ENCODE measurements at places on chromosomes 4 and X.

- no peak for DNase-seq
Measured at GRCh38 chr4:88570001-88570400, 22.3 kb upstream of the HERC3 start.

GRCh38 chr4:123452616-123453015, 56.0 kb downstream of the SPRY1 start:
- DNase-seq, result peak; percentile 92

- no peak for DNase-seq
Measured at GRCh38 chrX:13366698-13367097, 46.8 kb upstream of the ATXN3L start.

DNA sequence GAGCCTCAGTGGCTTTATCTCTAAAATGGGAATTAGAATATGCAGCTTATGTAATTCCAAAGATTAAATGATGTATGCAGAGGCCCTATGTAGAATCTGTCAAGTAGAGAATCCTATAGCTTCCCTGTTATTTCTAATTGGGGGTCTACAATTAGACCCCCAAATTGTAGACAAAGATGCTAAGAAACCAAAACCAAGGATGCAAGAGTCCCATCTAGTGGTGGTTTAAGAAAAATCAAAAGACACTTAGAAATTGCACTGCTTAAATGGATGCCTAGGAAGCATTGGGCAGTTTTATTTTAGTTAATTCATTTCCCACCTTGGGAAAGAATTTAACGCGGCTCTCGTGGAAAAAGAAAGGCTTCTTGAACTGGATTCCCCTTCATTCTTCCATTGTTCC, 115.2 kb downstream of the GABRA2 start:
- no peak for DNase-seq

GRCh38 chr4:65083076-65083475, 587.2 kb downstream of the EPHA5 start:
- DNase-seq, result no peak

GRCh38 chr4:151917145-151917734, 156.4 kb upstream of the GATB start:
- DNase-seq, result no peak

DNA sequence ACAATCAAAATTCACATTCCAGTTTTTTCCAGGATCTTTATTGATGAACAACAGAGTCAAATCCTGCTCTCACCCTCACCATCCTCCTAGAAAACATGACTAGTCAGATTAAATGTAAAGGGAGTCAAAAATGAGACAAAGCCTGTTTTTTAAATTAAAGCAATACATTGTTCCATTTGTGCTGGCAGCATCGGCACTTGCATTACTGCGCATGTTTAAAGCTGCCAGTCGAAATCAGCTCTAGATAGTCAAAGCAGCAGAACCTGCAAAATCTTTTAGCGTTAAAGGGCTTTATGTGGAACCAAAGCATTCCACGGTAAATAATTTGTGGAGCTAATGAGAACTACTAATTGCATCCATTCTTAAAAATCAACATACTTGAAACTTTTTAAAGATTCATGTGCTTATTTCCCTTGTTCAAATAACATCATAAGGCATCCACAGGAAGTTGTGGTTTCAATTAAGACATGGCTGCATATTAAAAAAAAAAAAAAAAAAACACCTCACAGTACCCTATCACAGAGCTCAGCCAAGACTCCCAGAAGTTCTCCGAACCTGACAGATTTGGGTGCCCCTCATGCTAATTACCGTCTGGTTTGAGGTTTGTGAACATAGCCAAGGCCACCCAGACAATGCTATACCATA, 82.2 kb downstream of the SH3KBP1 start:
- DNase-seq, result no peak

- no peak for DNase-seq
Measured at GRCh38 chr4:70969076-70969475, 24.4 kb upstream of the DCK start.

DNA sequence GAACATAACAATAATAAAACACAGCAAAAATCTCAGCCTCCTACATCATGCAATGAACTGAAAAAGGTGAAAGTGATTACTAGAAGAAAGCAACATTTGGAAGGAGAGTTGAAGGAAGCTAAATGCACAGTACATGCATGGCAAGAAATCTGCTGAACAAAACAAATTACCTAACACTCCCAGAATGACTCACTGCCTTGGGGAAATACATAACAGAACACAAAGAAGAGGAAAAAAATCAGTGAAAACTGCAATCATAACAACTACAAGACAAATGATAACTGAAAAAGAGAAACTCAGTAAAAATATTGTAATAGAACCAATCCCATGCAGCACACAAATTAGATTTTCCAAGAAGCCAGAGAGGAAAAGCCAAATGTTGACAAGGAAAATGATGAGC, 1513.2 kb downstream of the ARAP2 start:
- no peak for DNase-seq

GRCh38 chrX:26580021-26580420, 364.1 kb downstream of the MAGEB5 start:
- no peak for DNase-seq

- no peak for DNase-seq
Measured at GRCh38 chr4:108143515-108143914, 25.2 kb downstream of the LEF1 start.

GRCh38 chr4:92522356-92522755, 218.6 kb downstream of the GRID2 start:
- DNase-seq, result no peak

GRCh38 chrX:17854069-17854468, 7.0 kb downstream of the RAI2 start:
- DNase-seq, result no peak

- no peak for DNase-seq
Measured at GRCh38 chr4:85717351-85717750, 242.4 kb downstream of the ARHGAP24 start.

GRCh38 chr4:89897867-89898266, 3.2 kb downstream of the MMRN1 start:
- DNase-seq, result no peak

DNA sequence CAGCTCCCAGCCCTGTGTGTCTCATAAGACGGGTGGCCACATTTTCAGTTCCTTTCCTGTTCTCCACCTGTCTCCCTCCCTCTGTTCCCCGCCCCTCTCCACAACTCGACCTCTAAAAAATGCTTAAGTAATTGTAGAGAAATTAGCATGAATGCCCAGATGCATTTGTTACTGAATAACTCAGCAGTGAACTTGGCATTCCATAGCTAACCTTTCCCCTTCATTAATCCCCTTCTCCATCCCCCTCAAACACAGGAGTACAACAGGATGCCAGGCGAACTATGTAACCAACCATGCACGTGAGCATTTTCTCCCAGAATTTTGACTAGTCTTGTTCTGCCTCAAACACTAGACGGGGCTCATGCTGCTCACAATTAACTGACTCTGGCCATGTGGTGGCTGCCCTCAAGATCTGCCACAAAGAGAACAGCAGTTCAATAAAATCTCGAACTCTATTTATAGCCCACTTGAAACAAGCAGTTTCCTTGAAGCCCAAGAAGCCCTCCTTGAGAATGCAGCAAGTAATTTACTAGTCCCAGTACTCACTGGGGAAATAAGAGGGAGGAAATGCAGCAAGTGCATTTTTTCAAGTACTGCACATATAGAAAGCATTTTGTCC, 351.2 kb downstream of the ARHGAP24 start:
- DNase-seq, result no peak

DNA sequence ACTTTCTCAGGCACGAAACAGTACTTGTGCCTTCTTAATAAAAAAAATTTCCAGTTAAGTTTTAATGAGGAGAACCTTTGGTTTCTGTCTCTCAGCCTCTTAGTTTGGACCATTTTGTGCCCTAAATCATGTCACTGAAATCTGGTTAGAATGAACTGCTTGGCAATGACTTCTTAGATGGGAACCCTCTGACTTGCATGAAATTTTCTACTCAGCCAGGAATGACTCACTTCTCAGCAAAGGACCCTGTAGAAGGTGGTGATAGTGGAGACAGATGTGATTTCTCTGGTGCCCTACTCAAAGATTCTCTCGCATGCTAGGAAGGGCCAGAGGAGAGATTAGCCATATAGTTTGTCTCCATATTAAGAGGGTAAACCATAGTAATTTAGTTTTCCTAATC, 50.5 kb downstream of the RASL11B start:
- no peak for DNase-seq

DNA sequence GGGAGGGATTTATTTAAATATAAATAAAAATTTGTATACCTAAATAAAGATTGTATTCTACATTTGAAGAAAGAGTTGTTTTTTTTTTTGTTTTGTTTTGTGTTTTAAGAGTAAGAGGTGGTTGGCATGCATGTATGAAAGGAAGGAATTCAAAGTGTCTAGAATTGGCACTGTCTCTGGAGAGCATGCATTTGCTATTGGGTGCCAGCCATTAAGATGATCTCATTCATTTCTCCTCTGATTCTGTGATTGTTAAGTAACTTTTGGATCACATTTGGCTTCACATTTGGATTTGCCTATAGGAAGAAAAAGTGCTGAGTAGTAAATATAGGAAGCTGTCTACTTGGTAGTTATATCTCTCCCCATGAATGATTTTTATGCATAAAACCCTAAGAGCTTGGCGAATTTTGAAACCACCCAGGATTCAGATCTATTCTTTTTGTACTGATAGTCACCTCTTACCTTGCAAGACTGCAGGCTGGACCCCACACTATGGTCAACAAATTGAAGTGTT, 7.8 kb upstream of the BOD1L1 start:
- no peak for DNase-seq

DNA sequence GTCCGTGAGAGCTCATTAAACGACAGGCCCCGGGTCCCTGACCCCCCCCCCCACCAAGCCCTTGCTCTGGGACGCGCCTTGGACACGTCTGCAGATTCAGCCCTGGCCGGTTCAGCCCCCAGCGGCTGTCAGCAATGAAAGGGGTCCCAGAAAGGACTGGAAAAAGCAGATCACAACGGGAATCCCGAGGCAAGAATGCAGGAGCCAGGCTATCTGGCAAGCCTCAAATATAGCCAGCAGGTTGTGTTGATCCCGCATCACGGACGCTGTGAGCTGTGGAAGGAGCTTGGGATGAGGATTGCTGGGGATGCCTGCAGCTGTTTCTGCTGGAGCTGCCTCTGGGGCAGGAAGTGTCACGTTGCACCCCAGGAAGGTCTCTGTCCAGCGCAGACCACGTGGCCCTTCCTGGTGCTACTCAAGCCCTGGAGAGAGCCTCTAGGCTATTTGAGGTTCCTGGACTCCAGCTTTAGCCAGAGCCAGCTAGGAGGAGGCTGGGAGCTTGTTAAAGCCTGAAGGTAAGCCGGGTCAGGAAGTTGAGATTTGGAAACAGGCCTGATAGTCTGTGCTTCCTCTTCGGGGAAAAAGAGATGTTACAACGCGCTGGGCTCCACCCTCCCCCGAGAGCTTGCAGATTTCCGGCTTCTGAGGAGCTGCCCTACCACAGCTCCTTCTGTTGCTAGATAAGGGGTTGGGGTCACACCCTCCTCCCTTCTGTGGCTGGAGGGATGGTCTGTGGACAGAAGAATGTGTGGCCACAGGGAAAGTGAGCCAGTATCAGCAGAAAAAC, 19.3 kb upstream of the CSF2RA start:
- peak; percentile 93 for DNase-seq

GRCh38 chrX:110060846-110061537, 58.1 kb downstream of the TMEM164 start:
- DNase-seq, result peak; percentile 16

GRCh38 chr4:83171436-83172039, 57.0 kb upstream of the PLAC8 start:
- DNase-seq, result peak; percentile 59

GRCh38 chr4:48495941-48496340, 5.9 kb downstream of the ZAR1 start:
- no peak for DNase-seq

DNA sequence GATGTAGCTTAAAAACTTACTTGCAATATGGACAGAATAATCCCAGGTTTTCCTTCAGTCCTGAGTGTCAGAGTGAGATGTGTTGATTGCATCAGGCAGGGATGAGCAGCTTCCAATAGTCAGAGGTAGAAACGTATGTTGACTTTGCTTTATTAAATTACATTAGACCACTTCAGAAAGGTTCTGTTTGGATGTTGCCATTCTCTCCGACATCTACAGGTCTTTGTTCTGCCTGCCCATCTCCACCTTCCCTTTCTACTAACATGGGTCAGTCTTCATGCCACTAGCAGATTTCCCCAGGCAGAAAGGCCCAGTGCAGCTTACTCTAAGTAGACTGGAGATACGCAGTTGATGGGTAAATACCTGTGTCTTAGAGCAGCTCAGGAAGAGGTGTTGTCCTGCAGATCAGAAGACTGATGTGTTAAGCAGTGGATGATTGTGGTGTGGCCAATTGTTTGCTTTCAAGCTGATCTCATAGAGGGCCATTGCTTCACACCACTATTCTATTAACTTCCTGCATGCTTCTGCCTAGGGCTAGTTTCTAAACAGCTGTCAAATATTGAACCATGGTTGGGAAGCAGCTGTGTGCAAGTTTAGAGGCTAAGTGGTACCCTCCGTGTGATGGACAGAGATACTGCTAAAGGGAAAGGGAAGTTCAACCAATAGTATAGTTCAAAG, 1.8 kb downstream of the FRMPD4 start:
- no peak for DNase-seq

DNA sequence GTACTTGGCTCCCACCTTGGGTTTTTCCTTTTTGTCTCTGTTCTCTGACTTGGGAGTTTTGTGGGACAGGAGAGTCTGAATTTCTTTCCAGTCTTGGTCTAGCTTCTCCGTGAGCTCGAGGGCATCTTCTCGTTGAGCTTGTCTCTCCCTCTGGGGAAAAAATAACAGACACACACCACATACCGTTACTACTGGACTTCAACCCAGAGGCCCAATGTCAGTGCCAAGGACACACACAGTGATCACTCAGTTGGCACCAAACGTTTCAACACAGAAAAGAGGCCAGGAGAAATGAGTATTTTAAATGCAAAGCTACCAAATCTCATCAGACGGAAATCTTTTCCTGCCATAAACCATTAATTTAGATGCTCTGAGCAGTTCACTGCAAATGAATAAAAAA, 9.7 kb downstream of the NOP14 start:
- no peak for DNase-seq

GRCh38 chr4:47194036-47194737, 162.8 kb downstream of the GABRB1 start:
- no peak for DNase-seq

DNA sequence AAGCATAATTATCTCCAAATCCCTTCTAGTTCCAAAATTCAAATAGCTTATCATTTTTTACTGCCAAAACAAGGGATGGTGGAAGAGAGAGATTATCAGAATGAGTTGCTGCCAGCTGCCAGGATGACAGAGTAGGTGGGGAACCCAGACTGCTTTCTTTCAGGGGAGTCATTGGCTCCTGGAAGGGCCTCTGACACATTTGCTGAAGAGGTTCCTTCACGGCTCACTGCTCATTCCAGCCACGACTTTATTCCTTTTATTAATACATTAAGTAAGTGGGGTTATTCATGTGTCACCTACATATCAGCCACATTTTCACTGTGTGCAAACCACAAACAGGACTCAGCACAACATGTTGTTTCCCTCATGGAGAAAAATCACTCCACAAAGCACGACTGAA, 12.7 kb upstream of the SMIM43 start:
- no peak for DNase-seq
